ENCODE measurements at places on chromosomes 1 and 21.

- no peak for DNase-seq
Measured at GRCh38 chr1:145692785-145693443, 14.3 kb downstream of the PDZK1 start.

GRCh38 chr1:221810406-221810805, 68.5 kb upstream of the DUSP10 start:
- DNase-seq, result no peak

DNA sequence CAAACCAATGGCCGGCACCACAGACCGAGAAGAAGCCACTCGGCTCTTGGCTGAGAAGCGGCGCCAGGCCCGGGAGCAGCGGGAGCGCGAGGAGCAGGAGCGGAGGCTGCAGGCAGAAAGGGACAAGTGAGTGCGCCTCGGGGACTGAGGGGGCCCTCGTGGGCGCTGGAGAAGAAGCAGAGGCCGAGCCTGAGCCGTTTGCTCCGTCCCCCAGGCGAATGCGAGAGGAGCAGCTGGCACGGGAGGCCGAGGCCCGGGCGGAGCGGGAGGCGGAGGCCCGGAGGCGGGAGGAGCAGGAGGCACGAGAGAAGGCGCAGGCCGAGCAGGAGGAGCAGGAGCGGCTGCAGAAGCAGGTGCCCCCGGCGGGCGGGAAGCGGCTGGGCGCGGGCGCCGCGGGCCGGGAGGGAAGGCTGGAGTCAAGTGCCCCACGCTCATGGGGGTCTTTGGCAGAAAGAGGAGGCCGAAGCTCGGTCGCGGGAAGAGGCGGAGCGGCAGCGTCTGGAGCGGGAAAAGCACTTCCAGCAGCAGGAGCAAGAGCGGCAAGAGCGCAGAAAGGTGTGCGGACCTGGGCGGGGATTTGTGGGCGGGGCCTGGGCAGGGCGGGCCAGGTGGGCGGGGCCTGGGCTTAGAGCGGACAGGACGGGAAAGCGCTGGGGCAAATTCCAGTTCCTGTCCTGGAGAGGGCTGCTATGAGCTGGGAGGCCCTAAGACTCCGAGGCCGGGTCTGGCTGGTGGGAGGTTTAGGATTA, 22.7 kb downstream of the MAP7D1 start:
- no peak for DNase-seq

- no peak for DNase-seq
Measured at GRCh38 chr1:82260051-82260450, 459.3 kb downstream of the ADGRL2 start.

GRCh38 chr1:100834777-100835660, 59.6 kb downstream of the EXTL2 start:
- DNase-seq, result no peak

GRCh38 chr1:230048322-230048721, 18.7 kb upstream of the GALNT2 start:
- no peak for DNase-seq

GRCh38 chr1:8002921-8003320, 23.2 kb downstream of the ERRFI1 start:
- no peak for DNase-seq

Measured in stimulated activated CD8-positive, alpha-beta memory T cell treated with anti-CD3 and anti-CD28 coated beads, Interleukin-4, amount 100 ng/mL, for 4 hours (primary cell).